ENCODE measurements at places on chromosomes 12 and 14.

DNA sequence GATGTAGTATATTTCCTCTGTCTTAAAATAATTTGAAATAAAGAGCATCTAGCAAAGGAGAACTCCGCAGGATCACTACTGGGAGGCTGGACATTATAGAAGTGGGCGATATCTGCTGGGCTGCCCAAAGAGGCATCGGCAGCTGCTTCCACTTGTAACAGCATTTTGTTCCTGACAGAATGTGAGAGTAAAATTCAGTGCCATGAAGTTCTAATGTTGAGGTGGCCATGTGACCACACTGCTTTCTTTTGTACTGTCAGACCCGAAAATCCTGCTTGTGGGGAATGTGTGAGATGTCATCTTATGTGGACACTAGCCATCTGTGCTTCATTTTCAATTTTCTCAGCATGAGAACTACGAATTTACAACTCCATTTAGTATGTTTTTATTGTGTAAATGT lies 151.9 kb downstream of the ACSS3 start:
- no peak for DNase-seq

DNA sequence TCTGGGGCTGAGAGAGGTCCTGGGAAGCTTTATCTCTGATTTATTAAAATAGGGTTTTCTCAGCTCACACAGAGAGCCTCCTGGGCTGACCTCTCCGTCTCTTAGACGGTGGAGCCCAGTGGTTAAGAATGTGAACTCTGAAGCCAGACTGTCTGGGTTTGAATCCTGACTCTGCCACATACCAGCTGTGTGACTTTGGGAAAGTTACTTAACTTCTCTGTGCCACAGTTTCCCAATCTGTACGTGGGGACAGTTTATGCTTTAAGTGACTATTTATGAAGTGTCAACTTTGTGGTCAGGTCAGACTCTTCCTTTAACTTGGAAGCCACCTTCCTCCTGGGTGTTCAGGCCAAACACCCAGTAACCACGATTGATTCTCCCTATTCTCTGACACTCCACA lies 290.9 kb downstream of the AACS start:
- no peak for DNase-seq

- DNase-seq: no peak
These were observed 243.5 kb upstream of the NOVA1 start for GRCh38 chr14:26841326-26841725.

GRCh38 chr14:99214701-99215100 lies 57.3 kb downstream of the BCL11B start:
- DNase-seq: no peak

DNA sequence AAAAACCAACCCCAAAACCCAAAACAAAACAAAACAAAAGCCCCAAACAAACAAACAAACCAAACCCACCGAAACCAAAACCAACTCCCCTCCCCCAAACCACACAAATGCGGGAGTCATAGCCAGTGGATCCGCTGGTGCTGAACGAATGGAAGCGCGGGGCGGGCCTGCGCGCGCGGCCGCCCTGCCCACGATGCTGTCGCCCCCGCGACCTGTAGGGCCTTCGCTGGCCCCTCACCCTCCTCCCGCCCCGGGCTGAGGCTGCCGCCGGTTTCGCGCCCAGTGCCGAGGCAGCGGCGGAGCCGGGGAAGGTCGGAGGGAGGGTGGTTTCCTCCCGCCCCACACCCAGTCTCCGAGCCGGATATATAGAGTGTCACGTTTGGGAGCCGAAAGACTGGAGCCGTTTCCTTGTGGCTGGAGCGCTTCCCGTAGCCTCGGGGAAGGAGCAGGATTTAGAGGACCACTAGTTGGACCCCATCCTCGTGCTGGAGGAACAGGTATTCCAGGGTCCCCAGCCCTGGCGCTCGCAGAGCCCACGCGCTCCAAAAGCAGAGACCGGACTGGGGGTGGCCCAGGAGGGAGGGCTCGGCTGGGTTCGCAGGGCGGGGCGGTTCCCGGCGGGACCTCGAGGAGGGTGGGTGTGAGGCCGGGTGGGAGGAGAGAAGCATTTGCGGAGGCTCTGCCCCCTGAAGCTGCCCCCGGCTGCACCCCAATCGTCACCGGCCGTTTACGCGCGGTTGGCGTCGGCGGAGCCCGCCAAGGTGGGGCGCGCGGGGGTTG lies at the start of gene FAR2:
FAR2 (plus strand) TSS at position 368 of the 780 bp plus-strand sequence. CDS start 121,172 bp downstream, outside the sequence.
- DNase-seq: peak; percentile 76

DNA sequence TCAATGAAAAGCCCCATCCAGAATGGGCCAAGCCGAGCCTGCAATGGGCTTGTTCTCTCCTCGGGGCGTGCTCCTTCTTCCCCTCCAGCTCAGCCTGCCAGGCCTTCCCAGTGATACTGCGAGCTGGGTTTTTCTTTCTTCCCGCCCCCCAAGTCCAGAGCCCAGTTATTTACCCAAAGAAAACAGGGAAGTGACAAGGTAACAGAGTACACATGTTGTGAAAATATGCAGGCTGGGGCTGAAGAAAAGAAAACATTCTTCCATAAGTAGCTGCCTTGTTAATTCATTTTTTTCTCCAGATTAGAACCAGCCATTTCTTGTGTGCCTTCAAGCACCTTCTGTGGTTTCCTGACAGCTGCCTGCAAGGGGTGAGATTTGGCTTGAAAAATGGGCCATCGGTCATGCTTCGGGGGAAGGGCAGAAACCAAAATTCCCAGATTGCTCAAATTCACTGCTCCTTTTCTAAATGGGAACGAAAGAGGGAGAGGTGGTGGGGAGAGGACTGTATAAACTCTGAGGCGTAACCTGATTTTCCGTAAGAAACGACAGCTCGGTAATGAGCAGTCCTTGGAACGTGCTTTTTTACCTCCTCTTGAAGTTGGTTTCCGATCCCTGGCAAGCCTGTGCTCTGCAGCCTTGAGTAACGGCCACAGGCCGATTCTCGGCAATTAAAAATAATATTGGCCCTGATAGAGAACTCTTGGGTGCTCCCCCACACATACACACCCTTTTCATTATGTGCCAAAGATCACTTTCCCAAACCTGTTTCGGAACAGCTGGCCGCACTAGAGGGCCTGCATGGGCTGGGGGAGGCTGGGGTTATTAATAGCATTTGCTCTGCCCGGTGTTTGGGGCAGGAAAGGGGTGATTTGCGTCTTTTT lies 229.4 kb downstream of the ZFP36L1 start:
- DNase-seq: no peak

DNA sequence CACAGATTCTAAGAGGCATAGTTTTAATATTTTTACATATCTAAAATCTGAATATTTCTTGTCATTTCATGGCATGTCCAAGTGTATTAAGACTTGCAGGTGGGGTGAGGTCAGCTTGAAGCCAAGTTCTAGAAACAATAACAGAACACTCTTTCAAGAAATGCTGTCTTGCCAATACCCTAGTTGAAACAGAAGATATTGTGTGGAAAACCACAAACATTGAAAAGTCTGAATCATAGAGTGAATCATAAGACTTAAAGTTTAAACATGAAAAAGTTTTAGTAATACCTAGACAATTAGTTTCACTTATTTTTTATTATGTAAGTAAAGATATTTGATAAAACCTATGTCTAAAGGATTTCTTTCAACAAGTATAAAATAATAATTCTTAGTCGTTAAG lies 191.5 kb upstream of the CAND1 start:
- no peak for DNase-seq

DNA sequence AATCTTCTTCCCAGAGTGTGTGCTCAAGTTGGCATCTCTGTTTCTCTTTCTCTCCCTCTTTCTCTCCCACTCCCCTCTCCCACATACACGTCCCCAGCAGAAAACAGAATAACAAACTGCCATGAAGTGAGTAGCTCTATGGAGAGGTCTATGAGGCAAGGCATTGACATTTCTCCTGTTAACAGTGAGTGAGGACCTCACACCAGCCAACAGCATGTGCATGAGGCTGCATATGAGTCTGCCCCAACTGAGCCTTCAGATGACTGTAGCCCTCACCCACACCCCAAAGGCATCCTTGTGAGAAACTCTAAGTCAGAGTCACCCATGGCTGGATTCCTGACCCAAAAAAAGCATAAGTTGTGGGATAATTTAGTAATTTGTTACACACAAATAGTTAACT lies 50.4 kb downstream of the MAGOHB start:
- no peak for DNase-seq

DNA sequence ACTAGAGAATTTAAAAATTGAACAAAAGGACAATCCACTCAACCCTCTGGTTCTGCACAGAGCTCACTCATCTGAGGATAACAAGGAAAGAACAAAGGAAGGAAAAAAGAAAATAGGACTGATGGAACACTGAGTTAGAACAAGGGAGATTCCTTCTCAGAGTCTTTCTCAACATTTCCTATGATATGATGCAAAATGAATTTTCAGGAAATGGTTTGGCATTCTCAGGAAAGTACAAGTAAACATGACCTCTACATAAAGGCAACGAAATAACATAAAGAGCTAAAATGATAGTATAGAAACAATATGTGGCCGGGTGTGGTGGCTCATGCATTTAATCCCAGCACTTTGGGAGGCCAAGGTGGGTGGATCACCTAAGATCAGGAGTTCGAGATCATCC lies 135.8 kb downstream of the ITPR2 start:
- DNase-seq: no peak

DNA sequence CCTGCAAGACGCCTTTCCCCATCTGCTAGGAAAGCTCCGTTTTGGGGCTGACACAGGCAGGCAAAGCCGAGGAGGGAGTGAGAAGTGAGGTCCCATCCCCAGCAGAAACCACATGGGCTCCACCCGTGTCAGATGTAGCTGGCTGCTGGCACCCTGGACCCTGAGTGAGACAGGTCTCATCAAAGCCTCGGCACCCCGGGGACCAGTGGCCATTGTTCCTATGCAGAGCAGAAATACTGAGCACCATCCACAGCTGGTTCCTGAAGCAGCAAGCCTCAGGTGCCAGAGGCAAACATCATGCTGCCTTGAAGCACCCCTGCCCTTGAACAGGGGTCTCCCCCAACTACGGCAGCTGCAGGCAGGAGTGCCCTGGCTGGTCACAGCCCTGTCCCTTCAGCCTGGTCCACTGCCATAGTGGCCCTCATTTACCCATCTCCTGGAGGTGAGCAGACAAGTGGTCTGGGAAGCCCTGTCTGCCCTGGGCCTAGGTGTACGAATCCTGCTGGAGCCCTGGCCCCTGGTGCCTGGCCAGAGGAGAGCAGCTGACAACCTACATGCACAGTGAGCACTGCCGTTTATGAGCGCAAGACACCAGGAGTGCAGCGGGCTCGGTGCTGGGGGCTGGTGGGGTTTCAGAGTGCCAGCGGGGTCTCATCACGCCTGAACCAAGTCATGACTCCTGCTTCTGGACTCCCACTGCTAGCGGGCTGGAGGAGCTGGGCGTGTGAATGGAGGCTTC lies 289.8 kb upstream of the RTL1 start:
- DNase-seq: no peak

All from lower lobe of right lung (tissue), 2 donors.